ENCODE measurements at places on chromosomes 4 and X.

DNA sequence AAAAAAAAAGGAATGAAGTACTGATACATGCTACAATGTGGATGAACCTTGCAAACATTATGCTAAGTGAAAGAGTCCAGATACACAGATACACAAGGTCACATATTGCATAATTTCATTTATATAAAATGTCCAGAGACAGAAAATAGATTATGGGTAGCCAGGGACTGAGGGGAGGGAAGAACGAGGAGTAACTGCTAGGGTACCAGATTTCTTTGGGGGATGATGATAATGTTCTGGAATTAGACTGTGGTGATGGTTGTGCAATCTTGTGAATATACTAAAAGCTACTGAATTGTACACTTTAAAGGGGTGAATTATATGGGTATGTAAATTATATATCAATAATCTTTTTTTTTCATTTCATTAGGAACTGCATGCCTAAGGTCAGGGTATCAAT, 20.8 kb upstream of the AP1AR start:
- no peak for DNase-seq

GRCh38 chrX:123324625-123325024, 140.5 kb downstream of the GRIA3 start:
- DNase-seq: no peak

DNA sequence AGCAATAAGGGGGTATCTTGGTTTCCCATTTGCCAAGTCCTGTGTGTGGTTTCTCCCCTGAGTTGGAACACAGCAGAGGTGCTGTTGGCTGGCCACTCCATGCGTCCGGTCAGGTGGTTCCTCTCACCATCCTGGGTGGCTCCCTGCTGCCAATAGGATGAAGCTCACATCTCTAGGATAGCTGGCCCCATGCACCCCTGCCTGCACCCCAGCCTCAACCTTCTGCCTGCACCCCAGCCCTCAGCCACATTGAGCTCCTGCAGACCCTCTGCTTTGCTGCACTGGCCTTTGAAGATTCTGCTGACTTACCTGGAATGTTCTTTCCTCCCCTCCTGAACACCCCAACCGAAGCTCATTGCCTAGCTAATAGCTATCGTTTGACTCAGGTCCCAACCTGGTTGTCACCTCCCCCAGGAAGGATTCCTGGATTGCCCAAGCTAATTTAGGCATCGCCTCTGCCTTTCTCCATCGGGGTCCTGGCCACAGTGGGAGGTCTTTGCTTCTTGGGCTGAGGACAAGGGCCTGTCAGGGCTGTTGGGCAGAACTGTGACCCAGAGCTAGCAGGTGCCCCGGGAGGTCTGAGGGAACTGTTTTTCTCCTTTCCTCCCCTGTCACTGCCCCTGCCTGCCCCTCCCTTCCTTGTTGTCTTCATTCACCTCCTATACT, 36.6 kb upstream of the GRPEL1 start:
- DNase-seq: no peak

GRCh38 chr4:27005905-27006590, 145.4 kb downstream of the STIM2 start:
- DNase-seq: no peak

GRCh38 chr4:38382520-38382919, 281.5 kb upstream of the KLF3 start:
- DNase-seq: peak; percentile 87

GRCh38 chr4:67366311-67366861, 178.9 kb downstream of the CENPC start:
- no peak for DNase-seq

- DNase-seq: no peak
Observed at GRCh38 chr4:155911905-155912304, 8.4 kb downstream of the TDO2 start.

DNA sequence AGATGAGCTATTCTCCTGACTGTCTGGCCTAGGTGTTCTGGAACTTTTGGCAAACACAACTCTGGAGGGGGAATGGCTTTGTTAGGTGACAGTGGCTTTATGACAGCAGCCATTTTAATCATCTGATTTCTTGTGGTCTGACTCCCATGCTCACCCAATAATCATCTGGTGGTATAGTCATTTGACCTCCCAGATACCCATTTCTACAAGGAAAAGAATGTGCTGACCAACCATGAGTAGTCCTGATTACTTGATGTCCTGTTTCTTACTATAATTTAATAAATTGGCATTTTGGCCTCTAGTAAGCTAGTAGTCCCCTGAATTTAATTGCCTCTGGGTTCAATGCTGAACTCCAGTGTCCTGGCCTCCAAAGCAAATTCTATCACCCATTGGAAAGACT, 109.9 kb upstream of the DUSP21 start:
- DNase-seq: no peak

GRCh38 chr4:180635281-180635680, 1607.9 kb upstream of the TENM3 start:
- DNase-seq: no peak

DNA sequence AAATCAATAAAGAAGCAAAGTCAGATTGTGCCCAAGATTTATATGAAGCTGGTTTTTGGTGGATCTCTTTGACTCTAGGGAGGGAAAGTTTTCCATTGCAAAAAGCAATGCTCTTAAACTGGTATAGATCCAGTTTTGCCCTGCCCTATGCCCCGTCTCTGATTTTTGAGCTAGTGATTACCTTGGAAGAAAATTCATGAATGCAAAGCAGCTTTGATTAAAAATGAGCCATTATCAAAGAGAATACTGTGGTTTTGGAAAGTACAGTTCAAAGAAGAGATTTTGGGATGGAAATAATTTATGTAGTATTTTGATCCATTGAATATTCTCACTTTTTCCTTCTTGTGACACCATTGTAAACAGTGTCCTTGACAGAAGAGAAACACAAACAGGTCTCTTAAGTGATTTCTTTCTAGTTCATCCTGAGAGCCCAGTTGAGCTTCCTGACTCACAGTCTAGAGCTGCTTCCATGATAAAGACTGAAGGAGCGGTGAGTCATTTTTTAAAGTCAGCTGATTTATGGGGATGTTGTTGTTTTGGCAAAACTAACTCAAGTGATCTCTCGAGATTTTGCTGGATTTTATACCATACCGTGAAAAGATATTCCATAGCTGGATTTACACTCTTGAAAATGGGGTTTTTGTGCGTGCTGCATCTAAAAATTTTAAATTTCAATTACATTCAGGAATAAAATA, 76.7 kb downstream of the AFF1 start:
- DNase-seq: no peak

GRCh38 chrX:11321986-11322385, 28.8 kb downstream of the AMELX start:
- DNase-seq: no peak

- DNase-seq: no peak
Observed at GRCh38 chr4:132266374-132266773, 882.7 kb upstream of the PCDH10 start.

DNA sequence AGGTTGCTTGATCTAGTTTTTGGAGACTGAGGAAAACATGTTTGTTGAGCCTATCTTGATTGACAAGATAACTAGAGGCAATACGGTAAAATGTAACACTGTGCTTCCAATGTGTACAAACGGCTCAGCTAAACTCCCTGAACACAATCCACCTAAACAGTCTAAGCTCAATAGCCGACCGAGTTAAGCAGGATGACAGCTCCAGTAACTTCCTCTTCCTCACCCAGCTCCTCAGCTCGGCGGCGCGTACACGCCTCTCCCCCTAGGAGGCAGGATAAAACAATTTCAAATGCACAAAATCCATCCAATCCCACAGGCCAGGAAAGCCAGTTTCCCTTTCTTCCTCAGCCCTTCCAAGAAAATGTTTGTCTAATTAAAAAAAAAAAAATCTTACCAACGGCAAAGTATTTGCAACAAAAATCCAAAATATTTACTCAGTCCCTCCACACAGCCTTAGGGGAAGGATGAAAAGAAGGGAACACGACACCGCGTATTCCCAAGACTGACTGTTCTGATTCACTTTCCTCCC, 1.0 kb downstream of the CNOT6L start:
- DNase-seq: peak; percentile 59

GRCh38 chrX:41921492-41922430, 1.6 kb downstream of the CASK start:
- peak; percentile 39 for DNase-seq

DNA sequence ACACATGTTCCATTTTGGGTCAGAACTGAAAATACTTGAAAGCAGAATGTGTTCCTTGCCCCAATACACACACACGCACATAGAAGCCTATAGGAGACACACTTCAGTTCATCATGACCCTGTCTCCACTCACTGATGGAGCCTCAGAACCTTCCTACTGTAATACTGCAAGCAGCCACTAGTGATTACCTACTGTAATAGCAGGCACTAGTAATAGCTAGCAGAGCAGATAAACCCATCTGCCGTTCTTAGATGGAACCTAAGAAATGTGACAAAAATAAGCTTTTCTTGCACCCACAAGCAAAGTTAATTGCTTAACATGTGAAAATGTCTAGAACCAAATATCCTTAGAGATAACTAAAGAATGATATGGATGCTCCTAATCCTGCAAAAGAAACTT, 13.6 kb downstream of the AMTN start:
- no peak for DNase-seq

GRCh38 chr4:77802402-77802801, 16.8 kb downstream of the CNOT6L start:
- no peak for DNase-seq

DNA sequence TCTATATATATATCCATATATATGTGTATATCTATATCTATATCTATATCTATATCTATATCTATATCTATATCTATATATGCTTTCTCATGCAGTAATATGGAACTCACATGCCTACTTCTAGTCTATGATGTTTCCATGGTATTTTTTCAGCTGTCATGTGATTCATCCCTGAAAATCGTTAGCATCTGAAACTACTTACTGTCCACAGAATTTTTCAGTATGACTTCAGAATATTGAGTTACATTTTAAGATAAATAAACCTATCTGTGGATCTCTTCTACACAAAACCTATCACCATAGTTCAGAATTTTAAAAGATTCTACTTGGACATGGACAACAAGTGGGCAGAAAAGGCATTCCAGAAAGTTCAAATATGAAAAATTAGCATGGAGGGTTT, 855.1 kb upstream of the INTU start:
- no peak for DNase-seq

- no peak for DNase-seq
Observed at GRCh38 chrX:10282490-10282889, 125.7 kb downstream of the CLCN4 start.

- peak; percentile 6 for DNase-seq
Observed at GRCh38 chr4:137510557-137511265, 21.6 kb downstream of the PCDH18 start.

DNA sequence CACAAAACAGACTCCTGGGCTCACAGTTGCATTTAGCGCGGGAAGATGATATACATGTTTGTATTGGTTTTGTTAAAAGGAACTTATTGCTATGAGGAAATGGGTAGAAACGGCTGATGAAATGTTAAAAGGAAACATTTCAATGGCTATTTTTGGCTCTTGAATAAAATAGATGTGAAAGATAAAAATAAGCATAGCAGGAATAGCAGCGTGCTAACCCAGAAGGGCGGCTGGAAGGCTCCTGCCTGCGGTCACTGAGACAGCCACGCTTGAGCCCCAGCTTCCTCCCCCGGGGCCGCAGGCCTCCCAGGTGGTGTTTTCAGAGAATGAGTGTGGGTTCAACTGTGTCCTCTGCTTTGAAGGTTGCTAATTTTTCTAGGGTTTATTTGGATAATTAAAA, 35.0 kb upstream of the CLCN4 start:
- no peak for DNase-seq

DNA sequence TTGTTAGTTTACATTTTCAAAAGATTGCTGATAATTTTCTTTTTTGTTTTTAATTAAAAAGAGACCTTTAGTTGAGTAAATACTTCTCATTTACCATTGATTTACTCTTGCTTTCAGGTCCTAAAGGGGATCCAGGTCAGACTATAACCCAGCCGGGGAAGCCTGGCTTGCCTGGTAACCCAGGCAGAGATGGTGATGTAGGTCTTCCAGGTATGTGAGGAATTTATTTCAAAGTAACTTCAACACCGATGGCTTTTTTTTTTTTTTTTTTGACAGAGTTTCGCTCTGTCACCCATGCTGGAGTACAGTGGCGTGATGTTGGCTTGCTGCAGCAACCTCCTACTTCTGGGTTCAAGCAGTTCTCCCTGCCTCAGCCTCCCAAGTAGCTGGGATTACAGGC, 135.1 kb downstream of the IRS4 start:
- DNase-seq: no peak

DNA sequence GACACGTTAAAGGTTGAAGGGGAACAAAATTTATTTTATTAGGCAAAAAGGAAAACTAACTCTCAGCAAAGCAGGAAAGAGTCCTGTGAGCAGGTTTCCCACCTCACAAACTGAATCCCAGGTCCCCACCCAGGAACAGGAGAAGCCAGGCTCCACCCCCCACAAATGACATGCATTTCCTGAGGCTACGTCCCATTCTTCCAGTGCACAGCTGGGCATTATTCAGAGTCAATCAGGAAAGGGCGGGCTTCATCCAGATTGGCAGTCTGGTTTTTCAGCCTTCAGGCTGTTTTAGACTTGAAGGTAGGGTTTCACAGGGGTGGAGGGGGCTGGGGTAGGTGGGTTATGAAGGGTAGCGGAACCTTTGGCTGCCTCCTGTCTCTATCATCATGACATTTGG, 11.9 kb upstream of the ASIC5 start:
- no peak for DNase-seq

DNA sequence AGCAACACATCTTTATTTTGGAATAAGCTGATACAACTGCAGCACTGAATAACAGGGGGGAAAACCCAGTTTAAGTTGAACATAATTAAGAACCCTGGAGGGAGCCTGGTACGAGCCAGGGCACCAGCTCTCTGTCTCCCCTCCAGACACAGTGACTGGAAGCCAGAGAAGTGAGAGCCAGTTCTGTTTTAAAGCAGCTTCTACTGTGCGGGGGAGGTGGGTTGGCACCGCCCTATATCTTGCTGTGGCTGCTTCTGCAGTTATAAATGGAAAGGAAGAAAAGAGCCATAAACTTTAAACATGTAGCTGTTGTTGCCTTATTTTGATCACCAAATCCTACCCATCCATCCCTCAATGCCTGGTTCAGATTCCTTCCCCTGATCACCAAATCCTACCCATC, 207.9 kb upstream of the ANXA3 start:
- no peak for DNase-seq
